GM04503 (cell line): ENCODE measurements at places on chromosomes 11 and 22.

GRCh38 chr11:110000031-110000502 is 93.1 kb upstream of the ZC3H12C start:
- DNase-seq: peak; percentile 94

DNA sequence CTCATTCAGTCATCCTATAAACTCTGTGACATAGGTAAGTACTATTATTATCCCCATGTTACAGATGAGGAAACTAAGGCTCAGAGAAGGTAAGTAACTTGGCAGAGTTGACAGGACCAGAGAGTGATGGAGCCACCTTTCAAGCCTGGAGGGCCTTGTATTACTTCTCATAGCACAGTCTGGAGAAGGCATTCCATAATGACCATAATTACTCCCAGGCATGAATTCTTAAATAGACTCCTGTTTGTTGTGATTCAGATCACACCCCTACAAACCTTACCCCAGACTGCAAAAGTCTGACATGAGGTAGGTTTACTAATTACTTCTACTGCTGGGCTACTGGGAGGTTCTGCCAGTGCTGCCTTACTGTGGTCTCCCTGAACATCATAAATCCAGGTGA is 77.0 kb downstream of the CD44 start:
- DNase-seq: no peak

DNA sequence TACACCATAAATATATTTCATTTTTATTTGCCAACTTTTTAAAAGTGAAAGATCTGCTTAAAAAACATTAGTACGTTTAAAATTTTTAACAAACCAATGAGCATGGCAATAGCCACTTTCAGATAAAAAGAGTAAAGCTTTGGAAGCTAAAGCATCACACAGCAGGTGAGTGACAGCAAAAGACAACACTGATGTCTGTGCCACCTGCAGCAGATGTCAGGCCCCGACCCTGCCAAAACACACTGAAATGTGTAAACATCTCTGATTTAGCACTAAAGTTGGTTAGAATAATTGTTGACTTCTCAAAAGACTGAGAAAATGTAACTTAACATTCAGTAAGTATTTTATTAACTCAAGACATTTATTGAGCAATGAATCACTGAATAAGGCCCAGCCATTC is 232.9 kb downstream of the DLG2 start:
- no peak for DNase-seq

DNA sequence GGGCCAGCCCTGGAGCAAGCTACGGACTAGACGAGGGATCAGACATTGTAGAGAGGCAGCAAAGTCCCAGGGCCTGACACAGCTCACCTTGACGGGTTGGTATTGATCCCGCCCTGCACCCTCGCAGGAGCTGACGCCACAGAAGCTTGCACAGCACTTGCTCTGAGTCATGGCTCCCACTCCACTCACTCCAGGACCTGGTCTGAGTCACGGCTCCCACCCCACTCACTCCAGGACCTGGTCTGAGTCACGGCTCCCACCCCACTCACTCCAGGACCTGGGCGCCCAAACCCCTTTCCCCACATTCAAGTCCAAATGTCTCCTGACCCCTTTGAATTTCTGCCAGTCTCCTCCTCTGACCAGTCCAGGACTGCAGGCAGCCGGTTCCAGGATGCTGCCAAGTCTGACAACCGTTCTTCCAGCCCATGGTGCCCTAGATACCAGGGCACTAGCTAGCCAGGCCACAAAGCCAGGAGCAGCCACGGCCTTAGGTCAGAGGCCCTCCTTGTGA is 6.0 kb upstream of the PNPLA5 start:
- no peak for DNase-seq

DNA sequence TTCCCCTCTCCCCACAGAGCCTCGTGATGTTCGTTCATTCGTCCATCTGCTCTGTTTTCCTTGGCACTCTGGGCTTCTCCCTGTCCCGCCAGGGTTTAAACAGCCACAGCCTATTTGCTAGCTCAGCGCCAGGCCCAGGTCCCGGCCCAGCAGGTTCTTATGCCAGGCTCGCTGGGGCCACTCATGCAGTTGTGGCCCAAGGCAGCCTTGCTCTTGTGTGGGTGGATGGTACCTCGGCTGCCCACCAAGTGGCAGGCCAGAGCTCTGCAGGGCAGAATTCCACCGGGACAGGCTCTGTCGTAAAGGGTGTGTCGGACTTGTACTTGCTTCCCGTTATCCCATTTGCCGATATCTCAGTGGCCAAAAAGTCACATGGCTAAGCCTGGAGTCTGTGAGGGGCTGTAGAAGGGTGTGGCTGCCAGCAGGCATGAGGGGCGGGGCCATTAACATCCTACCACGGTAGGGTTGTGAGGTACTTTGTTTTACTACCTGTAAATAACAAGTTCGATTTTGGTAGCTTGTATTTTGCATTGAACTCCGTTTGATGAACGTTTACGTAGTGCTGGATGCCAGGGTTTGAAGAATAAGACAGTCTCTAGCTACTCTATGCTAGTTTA is 7.9 kb downstream of the FAM118A start:
- no peak for DNase-seq

DNA sequence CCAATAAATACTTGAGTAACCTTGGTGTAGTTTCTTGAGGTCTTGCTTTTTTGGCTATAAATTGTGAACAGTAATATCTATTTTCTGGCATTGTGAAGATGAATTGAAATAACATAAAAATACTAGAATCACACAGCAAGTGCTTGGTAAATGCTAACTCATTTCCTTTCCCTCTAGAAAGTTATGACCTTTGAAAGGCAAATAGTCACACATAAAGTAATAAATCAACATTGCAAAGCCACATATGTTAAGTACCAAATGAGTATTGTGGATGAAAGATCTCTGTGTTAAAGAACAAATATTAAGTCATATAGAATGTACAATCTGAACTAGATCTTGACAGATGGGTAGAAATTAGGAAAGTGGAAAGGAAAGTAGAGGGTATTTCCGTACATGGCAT is 559.6 kb upstream of the CCDC90B start:
- DNase-seq: no peak

- DNase-seq: no peak
Observed at GRCh38 chr22:48943567-48944432, 883.9 kb downstream of the BRD1 start.

GRCh38 chr11:86502137-86502642 is 127.5 kb downstream of the CCDC81 start:
- DNase-seq: no peak

- no peak for DNase-seq
Observed at GRCh38 chr22:27244328-27244727, 557.2 kb downstream of the MN1 start.

DNA sequence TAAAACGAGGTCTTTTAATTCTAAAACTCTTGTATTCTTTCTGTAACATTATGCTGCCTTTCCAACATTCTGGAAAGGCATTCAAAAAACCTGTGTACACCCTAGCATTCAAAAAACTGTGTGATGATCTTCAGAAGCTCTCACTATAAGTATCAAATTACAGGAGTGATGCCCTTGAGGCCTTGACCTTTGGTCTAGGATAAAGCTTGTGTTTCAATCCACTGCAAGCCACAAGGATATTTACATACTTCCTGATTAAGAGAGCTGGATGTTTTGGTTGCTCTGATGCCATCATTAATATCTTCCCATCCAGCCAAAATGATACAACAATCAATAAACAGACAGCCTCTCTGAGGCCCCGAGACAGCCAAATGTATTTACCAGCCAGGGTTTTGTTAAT is 11.9 kb downstream of the CLPB start:
- no peak for DNase-seq

DNA sequence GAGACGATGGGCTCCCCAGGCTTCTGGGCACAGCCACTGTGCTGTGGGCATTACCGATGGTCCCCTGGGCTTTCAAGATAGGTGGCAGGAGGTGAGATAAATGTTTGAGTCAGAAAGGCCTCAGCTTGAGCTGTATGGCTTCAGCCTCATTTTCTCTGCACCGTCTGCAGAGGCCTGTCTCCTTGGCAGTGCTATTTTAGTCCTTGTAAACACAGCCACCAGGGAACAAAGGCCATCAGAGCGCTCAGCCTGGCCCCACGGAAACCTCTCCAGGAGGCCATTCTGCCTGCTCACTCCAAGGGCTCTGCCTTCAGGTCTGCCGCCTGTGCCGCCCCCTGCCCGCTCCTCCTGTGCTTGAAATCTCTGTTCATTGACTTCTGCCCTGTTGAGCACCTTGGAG is 1424.9 kb downstream of the TBC1D22A start:
- no peak for DNase-seq

GRCh38 chr11:20723366-20723765 is 54.0 kb downstream of the NELL1 start:
- DNase-seq: no peak

DNA sequence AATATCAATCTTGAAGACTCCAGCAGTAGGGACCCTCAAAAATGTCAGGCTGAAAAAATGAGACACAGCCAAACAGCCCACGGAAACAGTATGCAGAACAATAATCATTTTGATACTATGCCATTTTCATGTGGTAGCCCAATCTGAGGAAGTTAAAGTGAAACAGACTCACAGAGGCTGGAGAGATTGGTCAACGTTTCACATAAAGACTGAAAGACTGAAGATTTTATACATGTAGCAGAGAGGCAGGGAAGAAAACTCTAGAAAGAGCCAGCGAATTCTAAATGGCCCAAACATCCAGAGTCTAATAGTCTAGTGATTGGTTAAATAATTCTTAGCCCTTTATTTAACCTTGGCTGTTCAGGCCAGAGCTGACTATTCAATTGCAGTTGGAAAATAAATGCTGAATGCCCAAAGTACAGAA is 49.4 kb downstream of the MAML2 start:
- no peak for DNase-seq

DNA sequence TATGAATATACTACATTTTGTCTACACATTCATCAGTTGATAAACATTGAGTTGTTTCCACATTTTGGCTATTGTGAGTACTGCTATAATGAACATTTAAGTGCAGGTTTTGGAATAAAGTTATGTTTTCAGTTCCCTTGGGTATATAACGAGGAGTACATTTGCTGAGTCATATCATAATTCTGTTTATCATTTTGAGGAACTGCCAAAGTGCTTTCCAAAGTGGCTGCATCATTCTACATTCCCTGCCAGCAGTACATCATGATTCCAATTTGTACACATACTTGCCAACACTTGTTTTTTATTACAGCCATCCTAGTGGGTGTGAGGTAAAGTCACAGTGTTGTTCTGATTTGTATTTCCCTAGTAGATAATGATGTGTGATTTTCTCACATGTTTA is 1458.6 kb upstream of the TENM4 start:
- DNase-seq: no peak

DNA sequence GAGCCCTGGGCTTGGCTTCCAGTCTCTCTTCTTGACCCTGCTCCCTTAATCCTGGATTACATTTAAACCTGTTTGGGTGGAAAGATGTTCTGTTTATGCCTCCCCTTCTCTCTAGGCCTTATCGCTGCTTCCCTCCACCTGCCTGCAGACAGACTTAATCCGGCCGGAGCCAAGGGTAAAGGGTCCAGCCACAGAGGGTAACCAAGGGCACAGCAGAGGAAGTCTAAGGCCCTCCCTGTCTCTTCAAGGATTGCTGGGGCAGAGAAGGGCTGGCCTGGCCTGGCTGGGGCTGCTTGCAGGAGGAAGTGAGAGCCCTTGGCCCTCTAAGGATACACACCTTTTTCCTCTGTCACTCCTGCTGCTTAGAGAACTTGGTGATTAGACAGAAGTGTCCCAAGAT is 2.1 kb downstream of the GAL3ST3 start:
- no peak for DNase-seq

DNA sequence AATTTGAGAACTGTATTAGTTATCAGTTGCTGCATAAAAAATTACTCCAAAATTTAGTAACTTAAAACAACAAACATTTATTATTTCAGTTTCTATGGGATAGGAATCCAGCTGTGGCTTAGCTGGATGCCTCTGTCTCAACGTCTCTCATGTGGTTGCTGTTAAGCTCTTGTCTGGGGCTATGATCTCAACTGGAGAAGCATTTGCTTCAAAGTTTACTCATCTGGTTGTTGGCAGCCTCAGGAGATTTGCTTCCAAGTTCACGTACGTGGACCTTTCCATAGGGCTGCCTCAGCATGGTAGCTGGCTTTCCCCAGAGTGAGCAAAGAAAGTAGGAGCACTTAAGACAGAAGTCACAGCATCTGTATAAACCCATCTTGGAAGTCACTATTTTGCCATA is 144.9 kb upstream of the SESN3 start:
- peak; percentile 83 for DNase-seq

GRCh38 chr11:44979543-44980399 is 29.1 kb upstream of the TP53I11 start:
- no peak for DNase-seq

DNA sequence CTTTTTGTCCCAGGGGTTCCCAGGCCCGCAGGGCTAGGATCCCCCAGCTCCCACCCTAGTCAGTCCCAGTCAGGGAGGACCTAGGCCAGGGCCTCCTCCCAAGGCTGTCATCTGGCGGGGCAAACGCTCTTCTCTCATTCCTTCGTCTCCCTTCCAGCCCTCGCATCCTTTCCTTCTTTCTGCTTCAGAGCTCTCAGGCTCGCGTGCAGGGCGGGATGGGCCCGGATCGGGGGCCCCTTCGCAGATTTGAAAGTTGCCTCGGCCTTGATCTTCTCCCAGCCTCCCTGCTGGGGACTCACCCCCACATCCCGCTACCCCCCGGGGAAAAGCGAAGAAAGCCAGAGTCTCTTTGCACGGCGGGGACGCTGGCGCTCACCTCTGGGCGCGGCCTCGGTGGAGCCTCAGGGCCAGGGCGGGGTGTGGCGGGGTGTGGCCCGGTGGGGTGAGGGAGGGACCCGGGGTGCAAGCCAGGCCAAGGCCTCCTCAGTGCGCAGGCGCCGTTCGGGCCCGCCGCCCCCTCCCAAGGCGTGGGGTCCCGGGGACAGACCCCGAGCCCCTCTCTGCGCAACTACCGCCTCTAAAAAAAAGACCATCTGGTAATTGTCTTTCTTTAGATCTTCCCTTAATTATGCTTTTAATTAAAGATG is 14.8 kb upstream of the PAX6 start:
- no peak for DNase-seq

DNA sequence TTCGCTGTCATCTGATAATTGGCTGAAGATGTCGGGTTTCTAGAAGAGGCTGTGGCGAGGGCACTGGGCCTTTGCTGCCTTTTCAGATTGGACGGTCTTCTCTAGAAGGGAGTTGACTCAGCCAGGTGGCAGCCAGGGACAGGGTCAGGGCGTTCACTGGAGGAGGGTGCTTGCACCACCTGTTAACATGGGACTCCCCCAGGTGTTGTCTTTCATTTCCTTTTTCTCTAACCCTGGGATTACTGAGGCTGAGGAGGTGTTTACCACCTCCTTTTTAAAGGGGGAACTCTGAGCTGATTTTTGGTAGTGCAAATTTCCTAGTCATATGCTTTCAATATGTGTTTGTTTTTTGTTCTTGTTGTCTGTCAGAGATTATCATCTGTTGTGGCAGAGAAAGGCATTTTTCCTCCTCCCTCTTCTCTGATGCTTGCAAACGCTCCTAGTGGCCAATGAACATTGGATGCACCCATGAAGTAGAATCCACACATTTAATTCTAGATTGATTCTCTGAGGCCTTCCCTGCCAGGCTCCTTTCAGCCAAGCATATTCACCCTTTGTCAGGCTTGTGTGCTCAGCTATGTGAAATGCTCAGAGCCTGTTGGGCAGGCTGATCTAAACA is 54.1 kb downstream of the LDLRAD3 start:
- no peak for DNase-seq

DNA sequence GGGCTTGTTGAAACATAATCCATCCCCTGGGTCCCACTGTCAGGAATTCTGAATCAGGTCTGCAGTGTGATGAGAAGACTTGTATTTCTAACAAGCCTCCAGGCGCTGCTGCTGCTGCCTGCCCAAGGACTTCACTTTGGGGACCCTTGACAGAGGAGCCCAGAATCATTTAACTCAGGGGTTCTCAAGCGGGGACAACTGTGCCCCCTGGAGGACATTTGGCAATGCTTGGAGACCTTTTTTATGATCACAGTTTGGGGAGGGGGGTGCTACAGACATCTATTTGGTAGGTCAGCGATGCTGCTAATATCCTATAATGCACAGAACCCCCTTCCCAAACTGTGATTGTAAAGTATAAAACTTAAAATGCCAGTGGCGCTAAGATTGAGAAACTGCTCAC is 312.8 kb downstream of the OPCML start:
- DNase-seq: no peak
